ENCODE measurements at places on chromosomes 6 and 20.

- no peak for DNase-seq
These were observed 64.9 kb downstream of the C6orf58 start for GRCh38 chr6:127641905-127642304.

GRCh38 chr20:19915111-19915798 is 101.9 kb upstream of the NAA20 start:
- no peak for DNase-seq

GRCh38 chr6:14951704-14952103 is 294.2 kb upstream of the JARID2 start:
- no peak for DNase-seq

- DNase-seq = no peak
These were observed 58.8 kb downstream of the REV3L start for GRCh38 chr6:111423960-111424846.

GRCh38 chr6:32076321-32076809 is 32.8 kb downstream of the TNXB start:
- DNase-seq = no peak
